ENCODE measurements at places on chromosomes 6 and 20.

GRCh38 chr6:166514196-166514595 is 72.3 kb downstream of the RAMACL start:
- DNase-seq, result no peak

DNA sequence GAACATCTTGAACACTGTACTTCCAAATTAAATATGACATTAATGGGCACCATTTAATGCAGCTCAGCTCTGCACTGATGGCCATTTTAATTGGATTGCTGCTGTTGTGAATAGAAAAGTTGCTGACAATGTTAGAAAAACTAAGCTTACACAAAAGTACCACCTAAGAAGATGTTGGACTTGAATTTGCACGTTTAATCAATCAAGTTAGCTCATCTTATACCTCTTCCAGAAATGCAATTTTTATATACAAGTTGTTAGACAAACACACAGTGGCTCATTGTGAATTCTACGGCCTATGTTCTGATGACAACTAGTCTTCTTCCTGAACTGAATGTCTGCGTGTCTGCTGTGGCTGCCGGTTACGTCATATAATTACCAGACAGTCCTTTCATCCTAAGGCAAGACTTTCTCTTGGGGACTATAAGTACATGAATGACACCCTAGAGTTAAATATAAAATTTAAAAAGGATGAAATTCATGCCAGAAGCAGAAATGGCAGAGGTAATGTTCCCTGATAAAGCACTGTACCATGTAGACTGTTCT is 330.2 kb downstream of the EPM2A start:
- no peak for DNase-seq

DNA sequence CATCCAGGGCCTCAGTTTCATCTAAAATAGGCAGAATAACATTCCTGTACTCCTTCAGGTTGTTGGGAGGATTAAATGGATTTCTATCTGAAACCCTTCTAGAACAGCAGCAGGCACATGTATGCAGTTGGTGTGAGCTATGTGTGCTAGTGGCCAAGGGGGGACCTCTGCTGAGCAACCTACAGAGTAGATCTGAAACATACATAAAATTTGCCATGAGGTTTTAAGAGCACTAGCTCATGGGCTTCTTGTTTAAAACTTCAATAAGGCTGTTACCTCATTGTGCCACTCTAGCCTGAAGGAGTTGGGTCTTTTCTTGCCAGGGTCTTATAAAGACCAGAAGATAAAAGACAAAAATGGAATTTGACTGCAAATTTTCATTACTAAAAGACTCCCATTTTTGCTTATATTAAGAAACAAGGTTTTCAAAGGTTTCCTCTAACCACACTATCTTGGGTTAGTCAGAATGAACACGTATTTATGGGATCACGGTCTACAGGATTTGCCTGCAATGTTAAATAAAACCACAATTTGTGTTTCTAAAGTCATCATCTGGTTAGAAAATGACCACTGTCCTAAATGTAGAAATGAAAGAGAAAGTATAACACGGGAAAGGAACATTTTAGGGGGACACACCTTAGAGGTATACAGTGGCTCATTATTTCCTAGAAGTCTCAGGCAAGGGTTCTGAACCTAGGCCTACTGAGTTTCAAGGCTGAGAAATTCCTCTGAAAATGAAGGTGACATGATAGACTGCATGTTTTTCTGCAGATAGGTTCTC is 144.9 kb upstream of the OLIG3 start:
- no peak for DNase-seq

- DNase-seq, result no peak
Observed at GRCh38 chr6:25553502-25553901, 98.5 kb upstream of the SCGN start.

DNA sequence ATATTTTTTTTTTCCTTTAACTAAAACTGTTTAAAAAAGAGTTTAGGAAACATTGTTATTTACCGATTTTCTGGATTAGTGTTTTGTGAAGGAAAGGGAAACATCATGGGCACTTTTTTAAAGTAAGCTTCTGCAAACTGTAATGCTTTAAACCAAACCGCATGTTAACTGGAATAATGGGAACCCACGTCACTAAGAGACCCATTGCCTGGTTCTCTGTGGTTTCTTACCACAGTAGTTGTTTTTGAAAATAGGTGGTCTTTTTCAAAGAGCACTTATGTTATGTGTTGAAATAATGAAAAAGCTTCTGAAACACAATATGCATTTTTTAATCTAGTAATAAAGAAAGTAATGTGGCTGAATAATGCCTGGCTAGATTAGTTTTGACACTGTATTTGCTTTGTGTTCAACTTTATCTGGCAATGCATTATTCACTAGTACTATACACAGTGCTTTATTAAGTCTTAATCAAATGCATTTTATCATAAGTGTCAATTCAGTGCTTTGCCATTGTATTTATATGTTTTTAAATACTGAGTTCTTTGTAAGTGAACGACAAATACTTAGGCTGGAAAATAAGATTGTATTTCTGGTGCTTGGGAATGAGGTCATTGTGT is 754.1 kb upstream of the FLRT3 start:
- DNase-seq, result no peak

GRCh38 chr6:108959972-108960582 is 111.9 kb downstream of the ARMC2 start:
- no peak for DNase-seq

DNA sequence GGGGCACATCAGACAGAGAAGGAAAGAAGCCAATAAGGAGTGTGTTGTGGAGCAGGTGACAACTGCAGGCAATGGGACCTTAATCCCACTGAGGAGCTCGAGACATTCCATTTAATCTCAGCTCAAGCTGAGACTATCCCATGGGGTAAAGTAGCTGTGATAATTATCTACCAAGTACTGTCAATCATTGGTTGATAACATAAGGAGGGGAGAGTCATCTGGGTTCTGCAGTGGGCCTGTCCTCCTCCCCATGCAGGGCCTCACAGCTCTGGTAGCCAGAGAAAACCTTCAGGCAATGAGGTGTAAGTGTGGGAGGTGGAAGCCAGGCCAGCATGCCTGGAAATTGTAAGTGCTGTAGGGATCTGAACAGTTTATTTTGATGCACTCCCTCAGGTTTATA is 375.0 kb upstream of the ARID1B start:
- no peak for DNase-seq

DNA sequence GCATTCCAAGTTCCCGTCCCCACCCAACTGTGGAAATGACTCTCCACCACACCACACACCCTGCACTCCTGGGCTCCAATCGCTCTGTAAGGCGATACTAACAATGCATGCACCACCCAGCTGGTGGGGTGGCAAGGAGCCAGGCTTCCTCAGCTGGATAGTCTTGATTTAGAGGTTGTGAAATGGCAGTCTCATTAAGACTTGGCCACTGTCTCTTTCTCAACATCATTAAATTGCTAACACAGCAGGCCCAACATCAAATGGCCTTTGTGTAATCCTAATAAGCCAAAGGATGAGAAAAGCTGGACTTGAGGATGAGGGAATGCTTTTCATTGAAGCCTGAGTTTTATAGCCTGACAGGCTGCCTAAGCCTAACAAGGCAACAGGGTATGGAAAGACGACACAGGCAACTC is 223.7 kb downstream of the GMDS start:
- DNase-seq, result no peak

DNA sequence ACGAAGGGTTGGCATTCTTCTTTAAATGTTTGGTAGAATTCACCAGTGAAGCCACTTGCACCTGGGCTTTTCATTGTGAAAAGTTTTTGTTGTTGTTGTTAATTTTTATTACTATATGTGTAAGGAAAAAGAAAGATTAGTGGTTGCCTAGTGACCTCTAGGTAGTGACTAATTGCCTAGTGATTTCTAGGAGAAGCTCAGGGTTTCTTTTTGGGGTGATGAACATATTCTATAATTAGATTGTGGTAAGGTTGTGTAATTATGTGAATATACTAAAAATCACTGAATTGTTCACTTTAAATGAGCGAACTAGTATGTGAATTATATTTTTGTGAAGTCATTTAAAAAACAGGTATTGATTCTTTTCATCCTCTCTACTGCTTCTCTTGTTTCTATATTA is 123.8 kb upstream of the TMEM170B start:
- no peak for DNase-seq

GRCh38 chr20:62148908-62149314 is 5.3 kb downstream of the SS18L1 start:
- no peak for DNase-seq

- no peak for DNase-seq
Observed at GRCh38 chr20:34943808-34944567, 11.6 kb downstream of the GSS start.

GRCh38 chr20:59839400-59839799 is 94.0 kb downstream of the SYCP2 start:
- no peak for DNase-seq

DNA sequence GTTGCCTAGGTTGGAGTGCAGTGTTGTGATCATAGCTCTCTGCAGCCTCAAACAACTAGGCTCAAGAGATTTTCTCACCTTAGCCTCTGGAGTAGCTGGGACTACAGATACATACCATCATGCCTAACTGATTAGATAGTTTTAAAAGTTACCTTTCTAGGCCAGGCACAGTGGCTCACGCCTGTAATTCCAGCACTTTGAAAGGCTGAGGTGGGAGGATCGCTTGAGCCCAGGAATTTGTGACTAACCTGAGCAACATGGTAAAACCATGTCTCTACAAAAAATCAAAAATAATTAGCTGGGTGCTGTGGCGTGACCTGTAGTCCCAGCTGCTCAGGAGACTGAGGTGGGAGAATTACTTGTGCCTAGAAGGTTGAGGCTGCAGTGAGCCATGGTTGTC is 41.2 kb downstream of the SLC17A5 start:
- DNase-seq, result no peak

DNA sequence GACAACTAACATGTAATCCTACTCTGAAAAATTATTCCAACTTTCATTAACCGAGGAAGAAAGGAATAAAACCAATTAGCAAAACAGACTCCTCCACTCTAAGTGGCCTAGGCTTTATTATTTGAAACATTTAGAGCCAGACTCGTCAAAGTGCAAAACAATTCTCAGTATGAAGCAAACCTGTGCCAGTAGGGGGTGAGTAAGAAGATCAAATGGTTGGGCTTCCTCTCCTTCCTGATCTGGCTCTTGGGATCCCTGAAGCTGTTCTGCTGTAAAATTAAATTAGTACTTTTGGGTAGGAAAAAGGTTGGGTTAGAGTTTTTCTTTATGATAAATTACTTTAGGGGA is 177.6 kb upstream of the MAN1A1 start:
- no peak for DNase-seq

DNA sequence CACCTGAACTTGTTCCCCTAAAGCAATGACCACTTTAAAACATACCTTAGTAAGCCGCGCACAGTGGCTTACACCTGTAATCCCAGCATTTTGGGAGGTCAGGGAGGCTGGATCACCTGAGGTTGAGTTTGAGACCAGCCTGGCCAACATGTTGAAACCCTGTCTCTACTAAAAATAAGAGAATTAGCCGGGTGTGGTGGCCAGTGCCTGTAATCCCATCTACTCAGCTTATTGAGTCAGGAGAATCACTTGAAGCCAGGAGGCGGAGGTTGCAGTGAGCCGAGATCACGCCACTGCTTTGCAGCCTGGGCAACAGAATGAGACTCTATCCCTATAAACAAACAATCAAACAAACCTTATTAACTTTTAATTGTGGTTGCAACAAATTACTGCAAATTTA is 1.6 kb upstream of the RAET1E start:
- no peak for DNase-seq

DNA sequence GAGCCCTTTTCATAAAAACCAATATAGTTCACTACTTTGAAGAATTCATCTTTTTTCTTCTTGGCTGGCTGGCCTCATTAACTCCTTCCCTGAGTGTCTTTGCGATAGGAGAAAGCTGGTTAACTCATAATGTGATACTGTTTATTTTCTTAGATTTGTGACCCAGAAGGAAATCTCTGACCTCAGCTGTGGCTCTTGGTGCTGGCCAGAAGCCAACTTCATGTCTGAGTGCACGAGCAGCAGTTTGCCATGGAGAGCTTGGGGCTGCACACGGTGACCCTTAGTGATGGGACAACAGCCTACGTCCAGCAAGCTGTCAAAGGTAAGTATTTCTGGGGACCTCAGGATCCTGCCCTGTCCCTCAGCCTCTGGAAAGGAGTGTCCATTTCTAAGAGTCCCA is 16.7 kb upstream of the DEF6 start:
- DNase-seq, result no peak

- DNase-seq, result peak; percentile 89
Observed at GRCh38 chr20:17612287-17612991, 42.6 kb downstream of the DSTN start.

- no peak for DNase-seq
Observed at GRCh38 chr6:148414836-148415235, 72.2 kb downstream of the SASH1 start.

DNA sequence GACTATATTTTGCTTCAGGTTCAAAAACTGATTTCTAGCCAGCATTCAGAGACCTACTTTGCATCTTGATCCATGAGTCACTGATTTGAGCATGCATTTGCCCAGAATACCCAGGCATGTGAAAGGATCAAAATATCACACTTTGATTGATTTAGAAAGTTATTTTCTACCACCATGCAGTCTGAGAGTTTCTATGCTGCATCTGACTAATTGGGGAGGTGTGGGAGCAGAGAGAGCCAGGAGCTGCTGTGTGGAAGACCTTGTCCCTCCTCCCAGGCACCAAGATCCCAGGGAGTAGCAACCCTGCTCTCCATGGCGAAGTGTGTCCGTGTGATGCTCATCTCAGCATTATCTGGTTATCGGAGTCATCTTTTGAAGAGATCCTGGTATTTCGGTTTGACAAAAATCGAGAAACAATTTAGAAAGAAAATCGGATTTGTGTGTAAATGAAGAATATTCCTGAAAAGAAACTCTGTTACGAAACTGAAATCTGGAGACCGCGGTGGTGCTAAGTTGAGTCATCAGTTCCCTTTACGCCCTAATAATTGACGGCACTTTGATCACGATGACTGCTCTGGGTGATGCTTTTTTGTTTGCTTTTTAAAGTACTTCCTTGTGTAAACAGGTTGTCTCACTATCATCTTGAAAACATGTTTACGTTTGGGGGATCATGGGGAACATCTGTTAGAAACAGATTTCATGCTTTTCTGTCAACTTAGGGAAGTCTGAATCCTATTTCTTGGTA is 193.4 kb downstream of the BACH2 start:
- no peak for DNase-seq

Data from chondrocyte (in vitro differentiated cells).